ENCODE measurements at places on chromosomes 4 and X.

GRCh38 chr4:104859601-104860237 lies 287.0 kb upstream of the TET2 start:
- no peak for DNase-seq

DNA sequence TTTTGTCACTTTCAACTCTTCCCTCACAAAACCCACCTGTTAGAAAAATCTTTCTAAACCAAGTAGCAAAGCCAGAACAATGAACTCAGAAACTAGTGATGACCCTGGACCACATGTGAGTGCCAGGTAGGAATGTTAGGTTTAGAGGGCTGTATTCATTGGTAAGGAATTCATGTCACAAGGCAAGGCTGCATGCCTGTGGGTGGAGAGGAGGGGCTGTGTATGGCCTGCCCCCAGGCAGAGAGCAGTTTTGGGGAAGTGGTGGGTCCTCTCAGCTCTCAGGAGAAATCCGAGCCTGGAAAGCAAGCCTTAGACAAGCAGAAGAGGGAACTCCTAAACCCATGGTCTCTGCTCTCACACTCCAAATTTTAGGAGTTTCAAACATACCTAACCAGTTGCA lies 2.4 kb downstream of the RNF175 start:
- no peak for DNase-seq

DNA sequence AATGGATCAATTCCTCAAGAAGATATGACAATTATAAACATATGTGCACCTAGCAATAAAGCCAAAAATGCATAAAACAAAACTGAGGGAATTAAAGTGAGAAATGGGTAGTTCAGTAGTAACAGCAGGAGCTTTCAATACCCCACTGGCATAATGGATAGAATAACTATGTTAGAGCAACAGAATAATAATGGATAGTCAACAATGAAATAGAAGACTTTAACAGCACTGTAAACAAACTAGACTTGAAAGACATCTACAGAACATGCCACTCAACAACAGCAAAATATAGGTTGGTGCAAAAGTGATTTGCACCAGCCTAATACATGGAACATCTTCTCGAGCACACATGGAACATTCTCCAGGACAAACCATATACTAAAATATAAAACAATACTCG lies 20.0 kb upstream of the MBNL3 start:
- no peak for DNase-seq

GRCh38 chr4:186701273-186701672 lies 22.4 kb downstream of the FAT1 start:
- DNase-seq, result no peak

- no peak for DNase-seq
Measured at GRCh38 chr4:183905593-183906488, 734 bp downstream of the STOX2 start.

DNA sequence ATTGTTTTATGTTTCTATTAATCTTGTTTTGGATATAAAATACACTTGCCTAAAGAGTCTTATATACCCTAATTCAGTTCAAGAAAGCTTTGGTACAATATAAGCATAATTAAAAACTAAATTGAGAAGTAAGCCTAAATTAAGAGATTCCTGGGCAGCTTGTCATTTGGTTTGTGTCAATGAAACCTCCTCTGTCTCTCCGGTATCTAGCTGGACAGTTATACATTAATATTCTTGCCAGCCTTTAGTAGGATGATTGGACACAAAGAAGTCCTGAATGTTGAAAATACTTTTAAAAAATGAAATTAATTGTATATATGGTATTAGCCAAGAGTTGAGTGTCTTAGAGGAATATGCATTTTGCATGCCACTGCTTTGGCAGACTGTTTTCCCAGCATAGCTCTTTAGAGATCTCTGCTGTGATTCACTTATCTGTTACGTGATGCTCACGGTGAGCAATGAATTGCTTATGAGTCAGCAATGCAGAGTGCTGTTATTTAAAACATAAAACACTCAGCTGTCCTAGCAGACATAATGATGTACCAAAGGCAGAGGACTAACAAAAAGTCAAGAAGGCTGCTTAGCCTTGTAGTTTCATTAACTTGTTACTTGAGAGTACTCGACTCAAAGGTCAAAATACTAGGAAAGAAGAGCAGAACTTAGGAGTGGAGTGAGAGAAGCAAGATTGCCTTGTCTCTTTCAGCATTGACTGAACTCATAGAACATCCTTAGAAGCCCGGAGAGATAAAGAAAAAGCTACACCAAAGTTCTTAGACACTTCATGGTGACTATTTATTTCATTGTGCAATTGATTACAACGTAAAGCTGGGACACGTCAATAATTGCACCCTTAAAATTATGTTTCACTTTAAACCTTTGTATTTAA lies 1296.1 kb upstream of the PCDH7 start:
- no peak for DNase-seq

GRCh38 chrX:11059933-11060332 lies 51.2 kb upstream of the HCCS start:
- no peak for DNase-seq

- DNase-seq, result no peak
Measured at GRCh38 chr4:650951-651883, 22.9 kb downstream of the ATP5ME start.

GRCh38 chr4:40466789-40467188 lies 131.7 kb downstream of the CHRNA9 start:
- no peak for DNase-seq

DNA sequence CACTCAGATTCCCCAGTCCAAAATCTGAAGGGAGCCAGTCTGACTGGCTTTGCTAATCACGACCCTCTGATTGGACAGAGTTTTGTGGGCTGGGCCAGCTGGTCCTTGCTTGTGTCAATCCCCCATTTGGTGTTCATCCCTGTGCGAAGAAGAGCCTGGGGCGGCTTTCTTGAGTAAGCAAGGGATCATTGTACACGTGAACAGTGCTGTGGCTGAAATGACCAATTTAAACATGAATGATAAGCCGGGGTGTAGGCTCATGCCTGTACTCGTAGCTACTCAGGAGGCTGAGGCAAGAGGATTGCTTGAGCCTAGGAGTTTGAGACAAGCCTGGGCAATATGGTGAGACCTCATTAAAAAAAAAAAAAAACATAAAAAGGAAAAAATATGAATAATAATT lies 379.1 kb downstream of the RAPGEF2 start:
- no peak for DNase-seq

DNA sequence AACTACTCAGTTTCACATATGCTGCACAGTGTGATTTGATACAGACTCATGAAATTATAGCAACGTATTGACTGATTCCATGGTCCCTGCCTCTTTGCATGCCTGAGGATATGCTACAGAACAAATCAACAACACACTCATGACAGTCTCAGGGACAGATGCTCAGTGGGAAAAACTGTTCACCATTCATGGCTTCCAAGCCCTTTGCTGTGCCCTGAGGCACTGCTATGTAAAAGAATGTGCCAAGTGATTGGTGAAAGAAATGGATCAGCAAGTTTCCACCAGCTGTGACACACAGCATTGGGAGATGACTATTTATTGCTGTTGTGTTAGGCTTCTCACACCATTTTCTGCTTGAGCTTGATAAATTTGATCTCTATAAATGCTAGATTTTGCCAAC lies 825.6 kb upstream of the INTU start:
- no peak for DNase-seq

GRCh38 chrX:19627533-19627932 lies 112.2 kb upstream of the MAP3K15 start:
- no peak for DNase-seq

DNA sequence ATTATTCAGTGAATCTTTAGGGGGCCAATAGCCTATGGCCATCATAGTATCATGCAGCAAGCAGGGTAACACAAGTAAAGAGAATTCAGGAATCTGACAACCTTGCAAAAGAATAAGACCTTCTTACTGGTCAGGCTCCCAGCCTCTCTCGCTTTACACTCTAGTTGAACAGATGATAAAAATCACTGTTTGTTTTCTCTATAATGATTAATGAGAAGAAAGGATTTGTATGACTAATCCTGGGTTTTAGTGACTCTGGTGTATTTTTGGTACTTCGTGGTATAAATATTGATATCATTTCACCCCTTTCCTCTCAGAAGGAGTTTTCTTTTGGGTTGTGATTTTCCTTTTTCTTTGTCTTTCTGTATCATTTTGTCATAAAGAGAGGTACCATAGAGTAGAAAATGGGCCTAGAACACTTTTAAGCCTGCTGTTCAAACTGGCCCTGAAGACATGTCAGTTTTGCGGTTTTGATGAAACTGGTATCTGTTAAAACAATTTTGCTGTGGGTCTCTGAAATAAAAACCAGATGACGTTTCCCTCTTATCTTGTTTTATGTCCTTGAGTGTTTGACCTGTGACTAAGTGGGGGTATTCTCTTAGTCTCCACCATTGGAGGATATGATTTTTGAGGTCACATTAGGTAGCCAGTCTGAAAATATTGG lies 294.9 kb upstream of the TBX22 start:
- no peak for DNase-seq

GRCh38 chr4:154982187-154983047 lies 201.3 kb downstream of the RBM46 start:
- no peak for DNase-seq

DNA sequence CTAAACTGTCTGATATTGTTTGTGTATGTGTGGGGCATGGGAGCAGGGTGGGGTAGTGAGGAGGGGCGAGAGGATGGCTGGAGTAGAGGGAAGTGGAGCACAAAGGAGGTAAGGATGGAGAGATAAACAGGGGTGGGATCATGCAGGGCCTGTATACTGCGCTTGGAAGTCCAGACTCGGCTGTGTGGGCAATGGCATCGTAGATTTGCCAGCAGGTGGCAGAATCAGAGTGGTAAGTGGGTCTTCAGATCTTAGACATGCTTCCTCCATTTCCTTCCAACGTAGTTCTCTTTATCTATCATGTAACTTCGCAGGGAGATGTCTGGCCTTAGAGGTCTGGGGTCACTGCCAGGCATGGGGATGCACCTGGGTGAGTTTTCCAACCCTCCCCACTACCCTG lies 155.5 kb downstream of the PDGFRA start:
- DNase-seq, result peak; percentile 3

- DNase-seq, result no peak
Measured at GRCh38 chr4:148649652-148650331, 207.6 kb upstream of the NR3C2 start.

DNA sequence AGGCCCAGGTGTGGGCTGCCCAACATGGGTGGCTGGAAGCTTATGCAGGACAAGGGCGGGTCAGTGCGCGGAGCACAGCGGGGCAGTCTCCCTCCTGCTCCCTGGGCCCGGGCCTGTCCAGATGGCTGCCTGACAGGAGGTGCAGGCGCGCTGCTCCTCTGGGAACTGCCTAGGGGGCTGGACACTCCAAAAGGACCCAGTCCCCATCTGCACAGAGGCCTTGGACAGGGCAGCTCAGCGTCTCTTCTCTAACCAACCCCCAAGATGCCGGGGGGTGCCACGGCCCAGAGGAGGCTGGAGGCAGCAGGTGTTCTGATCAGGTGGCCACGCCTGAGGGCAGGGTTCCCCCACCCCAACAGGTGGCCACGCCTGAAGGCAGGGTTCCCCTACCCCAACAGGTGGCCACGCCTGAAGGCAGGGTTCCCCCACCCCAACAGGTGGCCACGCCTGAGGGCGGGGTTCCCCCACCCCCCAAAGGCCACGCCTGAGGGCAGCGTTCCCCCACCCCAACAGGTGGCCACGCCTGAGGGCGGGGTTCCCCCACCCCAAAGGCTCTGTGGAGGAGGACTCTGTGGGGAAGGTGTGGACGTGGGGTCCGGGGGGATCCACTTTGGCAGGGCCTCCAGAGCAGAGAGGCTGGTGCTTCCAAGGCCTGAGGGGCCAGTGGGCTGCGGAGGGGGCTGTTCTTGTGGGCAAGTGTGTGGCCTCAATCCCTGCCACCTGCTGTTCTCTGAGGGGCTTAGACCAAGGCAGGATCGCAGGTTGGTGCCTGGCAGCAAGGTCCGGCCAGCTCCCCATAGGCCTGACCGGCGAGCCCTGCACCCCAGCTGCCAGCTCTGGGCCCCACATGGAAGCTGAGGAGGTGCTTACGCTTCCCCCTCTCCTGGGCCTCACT lies 36.1 kb downstream of the CPLX1 start:
- no peak for DNase-seq
